ENCODE measurements at places on chromosomes 7 and 10.
A peak's percentile ranks its signal among the peaks of the same experiment; 100 is the strongest.

- peak; percentile 37 for DNase-seq
Measured at GRCh38 chr10:1420661-1421362, 316.5 kb downstream of the ADARB2 start.

DNA sequence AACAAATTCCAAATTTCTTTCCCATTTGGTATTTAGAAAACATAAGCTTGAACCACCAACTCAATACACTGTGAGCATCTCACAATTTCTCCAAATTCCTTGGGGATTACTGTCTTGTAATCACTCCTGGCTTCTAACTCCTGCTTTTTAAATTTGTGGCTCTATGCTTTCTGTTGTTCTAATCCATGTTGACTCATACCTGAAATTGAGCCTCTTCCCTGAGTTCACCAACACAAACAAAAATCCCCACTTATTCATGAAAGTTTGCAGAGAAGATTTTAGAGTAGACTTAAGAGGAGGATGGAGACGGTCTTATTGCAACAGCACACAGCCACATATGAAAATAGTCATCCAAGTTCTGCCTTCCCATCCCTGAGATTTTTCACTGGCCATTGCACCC, 252.5 kb downstream of the PTEN start:
- no peak for DNase-seq

DNA sequence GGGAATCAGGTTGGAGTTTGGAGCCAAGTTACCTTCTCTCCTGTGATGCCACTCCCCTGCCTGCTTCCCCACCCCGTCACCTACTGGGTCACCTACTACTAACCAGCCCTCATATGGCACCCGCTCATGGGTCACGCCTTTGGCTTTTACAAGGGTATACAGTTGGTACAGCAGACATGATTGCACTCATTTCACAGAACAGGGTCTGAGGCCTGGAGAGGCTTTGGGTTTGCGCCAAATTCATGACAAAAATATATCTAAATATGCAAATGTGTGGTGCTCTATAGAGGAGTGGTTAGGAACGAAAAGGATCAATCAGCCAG, 10.7 kb downstream of the CRYGN start:
- no peak for DNase-seq

GRCh38 chr7:147803151-147803550, 787.4 kb upstream of the C7orf33 start:
- no peak for DNase-seq

GRCh38 chr10:86757113-86757972, 924 bp downstream of the BMPR1A start:
- DNase-seq, result no peak

DNA sequence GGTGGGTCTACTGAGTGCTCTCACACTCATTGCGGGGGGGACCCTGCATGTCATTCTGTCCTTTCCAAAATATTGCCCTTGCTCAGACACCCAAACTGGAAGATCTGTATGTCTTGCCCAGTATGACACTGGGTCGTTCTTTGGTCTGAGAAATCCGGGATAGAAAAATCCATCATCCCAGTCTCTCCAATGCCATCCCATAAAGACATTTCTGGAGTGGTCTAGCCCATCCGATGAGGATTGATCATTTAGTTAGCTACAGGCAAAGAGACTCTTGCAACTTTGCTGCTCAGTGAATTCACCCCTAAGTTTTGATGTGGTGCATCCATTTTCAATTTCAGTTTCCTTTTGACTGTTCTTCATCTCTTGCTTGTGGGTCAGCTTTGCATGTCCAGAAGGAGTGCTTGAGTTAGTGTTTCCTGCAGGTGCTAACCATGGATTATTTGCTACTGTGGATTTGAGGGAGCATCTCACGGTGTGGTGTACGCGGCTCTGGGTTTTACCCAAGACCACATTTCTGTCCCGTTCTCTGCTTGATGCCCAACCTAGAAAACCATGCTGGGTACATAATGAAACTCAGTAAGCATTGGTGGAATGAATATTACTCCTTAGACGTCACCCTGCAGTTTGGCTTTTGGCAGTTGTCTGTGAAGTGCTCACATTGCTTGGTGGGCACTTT, 247.0 kb upstream of the MKI67 start:
- no peak for DNase-seq

GRCh38 chr7:101995121-101995520, 177.7 kb downstream of the CUX1 start:
- DNase-seq, result no peak

GRCh38 chr10:94105226-94105625, 111.5 kb downstream of the PLCE1 start:
- no peak for DNase-seq

- DNase-seq, result no peak
Measured at GRCh38 chr7:141874787-141875186, 33.5 kb upstream of the PRSS37 start.

GRCh38 chr10:63866747-63867140, 345.5 kb downstream of the REEP3 start:
- no peak for DNase-seq

DNA sequence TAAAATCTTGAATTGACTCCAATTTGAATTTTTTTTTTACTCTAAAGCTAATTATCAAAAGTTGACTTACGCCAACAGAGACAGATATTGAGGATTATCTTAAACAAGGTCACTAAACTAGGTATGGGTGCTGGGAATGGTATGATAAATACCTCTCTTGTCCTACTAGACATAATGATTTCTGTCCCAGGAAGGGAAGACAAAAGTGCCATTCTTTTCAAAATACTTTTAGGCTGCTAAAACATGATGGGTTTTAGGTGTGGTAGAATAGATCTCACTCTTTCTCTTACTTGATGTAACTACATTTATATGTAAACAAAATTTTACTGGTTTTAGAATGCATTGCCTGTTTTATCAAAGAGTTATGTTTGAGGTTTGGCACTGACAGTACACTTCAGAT, 15.1 kb downstream of the TMEM60 start:
- no peak for DNase-seq

GRCh38 chr10:102090772-102091171, 25.6 kb downstream of the HPS6 start:
- no peak for DNase-seq

GRCh38 chr10:114642729-114643128, 15.3 kb downstream of the ABLIM1 start:
- no peak for DNase-seq

GRCh38 chr10:14859775-14860174, 18.9 kb upstream of the SUV39H2 start:
- DNase-seq, result no peak

GRCh38 chr10:129954492-129955315, 9.4 kb downstream of the EBF3 start:
- DNase-seq, result no peak

DNA sequence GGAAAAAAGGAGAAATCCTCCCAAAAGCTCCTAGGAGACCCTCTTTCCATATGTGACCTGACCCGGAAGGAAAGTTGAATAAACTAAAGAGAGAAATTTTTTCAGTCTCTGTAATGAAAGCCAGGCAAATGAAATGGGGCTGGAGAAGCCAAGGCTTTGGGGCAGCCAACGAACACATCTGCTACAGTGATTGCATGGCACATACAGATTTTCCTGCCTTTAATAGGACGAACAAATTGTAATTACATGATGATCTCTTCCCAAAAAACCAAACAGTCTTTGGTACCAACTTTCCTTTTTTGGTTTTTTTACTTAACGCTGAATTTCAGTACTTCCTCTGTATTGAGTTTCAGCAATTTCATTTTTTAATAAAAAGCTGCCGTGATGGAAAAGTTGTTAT, 23.5 kb upstream of the PTN start:
- no peak for DNase-seq

- no peak for DNase-seq
Measured at GRCh38 chr10:3484306-3485056, 300.5 kb downstream of the KLF6 start.

DNA sequence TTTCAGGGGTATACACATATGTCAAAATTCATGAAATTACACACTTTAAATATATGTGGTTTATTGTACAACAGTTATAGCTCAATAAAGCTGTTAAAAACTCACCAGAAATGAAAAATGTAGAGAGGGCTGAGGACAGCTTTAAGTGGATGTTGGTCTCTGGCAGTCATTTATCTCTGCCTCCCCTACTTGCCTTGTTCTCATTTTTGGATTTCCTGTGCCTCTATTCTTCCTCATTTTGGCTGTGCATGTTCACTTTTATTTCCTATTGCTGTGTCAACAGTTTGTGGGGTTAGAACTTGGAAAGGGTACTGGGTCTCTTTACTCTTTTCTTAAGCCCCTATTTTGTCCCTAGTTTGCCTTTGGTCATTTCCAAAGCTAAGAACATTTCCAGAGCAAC, 18.6 kb upstream of the MEST start:
- no peak for DNase-seq

DNA sequence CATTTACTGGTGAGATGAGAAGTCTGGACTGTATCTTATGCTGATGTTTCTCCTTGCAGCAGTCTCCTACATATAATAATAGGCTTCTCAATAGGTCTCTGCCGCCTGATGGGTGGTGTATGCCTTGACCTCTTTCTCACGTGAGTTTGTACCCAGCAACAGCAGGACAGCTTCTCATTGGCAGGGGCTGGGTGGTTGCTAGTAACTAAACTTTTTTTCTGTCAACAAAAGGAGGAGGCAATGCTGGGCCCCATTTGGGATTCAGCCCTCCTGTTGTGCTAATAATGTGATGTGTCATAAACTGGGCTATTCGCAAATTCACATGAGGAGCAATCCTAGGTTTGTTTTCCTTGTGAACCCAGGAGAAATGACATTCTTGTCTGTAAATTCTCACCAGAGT, 533.6 kb downstream of the GATA3 start:
- no peak for DNase-seq

GRCh38 chr7:25855854-25856782, 295.9 kb upstream of the NFE2L3 start:
- DNase-seq, result no peak

- no peak for DNase-seq
Measured at GRCh38 chr10:112959207-112959838, 9.3 kb downstream of the TCF7L2 start.

- DNase-seq, result no peak
Measured at GRCh38 chr7:43572516-43573049, 10.3 kb upstream of the STK17A start.

DNA sequence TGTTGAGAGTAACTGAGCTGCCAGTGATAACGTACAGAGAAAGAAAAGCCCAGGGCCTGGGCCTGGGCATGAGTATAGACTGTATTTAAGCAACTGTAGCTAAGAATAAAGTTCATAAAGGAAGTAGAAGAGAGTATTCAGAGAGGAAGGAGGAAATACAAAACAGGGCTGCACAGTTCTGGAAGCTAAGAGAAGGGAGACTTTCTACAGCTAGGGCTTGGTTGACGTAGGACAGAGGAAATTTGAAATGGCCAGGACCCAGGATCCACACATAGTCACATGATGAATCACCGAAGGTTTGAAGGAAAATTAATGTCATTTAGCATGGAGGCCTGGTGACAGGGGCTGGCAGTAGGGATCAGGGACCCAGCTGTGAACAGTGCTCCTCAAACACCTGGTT, 66.7 kb downstream of the ARL4A start:
- no peak for DNase-seq

DNA sequence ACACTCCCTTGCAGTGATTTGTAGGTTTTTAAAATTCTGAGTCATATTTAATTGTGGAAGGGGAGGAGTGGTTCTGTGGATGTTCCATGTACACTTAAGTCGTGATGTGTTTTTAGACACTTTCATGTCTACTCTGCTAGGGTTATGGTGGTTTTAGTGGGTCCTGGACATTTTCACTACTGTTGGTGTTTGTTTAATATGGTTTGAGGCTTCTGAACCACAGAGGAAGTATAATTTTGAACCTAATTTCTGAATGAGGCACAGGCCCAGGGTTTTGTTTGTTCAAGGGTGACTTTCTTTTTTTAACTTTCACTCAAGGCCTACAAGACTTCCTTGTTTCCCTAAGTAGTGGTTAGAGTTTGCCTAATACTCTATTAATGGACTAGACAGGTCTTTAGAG, 13.3 kb downstream of the SLC26A5 start:
- no peak for DNase-seq

DNA sequence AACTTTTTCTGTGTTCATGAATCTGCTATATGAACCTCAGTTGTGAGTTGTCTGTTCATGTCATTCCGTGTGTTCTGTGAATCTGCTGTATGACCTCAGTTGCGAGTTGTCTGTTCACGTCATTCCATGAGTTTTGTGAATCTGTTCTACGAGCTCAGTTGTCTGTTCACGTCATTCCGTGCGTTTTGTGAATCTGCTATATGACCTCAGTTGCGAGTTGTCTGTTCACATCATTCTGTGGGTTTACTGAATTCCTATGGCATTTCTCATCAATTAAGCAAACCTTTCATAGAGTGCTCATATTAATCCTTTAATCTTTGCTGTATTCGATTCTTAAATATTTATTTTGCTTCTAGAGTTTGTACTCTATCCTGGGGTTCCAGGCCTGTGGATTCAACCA, 150.6 kb downstream of the DIP2C start:
- no peak for DNase-seq

- no peak for DNase-seq
Measured at GRCh38 chr7:83301416-83301815, 138.7 kb upstream of the PCLO start.

DNA sequence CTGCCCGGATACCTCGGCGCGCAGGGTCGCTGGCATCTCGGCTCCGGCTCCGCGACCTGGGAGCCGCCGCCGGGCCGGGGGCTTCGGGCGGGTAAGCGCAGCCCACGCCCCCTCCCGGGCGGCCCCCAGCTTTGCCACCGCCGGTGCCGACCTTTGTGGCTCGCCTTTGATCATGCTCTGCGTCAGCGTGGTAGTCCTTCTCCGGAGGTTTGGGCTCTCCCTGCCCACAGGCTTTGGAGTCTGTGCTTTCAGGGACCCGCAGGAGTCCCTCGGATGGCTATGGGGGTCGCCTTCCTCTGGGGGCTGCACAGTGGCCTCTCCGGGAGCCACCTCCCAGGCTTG, 7.3 kb downstream of the ATP6V1F start:
- DNase-seq, result no peak

- no peak for DNase-seq
Measured at GRCh38 chr7:2566348-2566889, 7.6 kb downstream of the IQCE start.

GRCh38 chr7:1045069-1046063, 1.0 kb downstream of the GPR146 start:
- DNase-seq, result no peak

DNA sequence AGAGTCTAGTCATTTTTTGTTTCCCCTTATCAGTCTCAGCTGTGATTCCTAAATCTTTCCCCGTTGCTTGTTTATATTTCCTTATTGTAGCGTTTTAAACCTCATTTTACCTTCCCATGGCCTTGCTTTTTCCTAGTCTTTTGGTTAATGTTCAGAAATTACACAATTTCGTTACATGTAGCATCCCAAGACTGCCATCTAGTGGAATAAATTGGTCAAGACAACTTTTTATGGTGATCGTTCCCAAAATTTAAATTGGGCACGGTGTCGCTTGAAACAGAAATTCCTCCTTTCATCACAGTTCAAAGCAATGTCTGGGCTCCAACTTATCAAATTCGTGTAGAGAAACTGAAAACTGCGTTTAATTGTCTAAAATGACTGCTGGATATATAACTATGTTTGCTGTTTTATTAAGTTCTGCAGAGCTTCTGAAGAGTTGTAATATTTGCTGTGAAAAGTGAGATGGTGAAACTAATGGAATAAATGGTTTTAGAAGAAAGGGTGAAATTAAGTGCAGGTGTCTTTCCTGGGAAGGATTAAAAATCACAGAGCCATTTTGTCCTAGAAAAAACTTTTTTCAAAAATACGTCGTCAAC, 370.2 kb downstream of the PHF14 start:
- no peak for DNase-seq

All from central memory CD8-positive, alpha-beta T cell (primary cell).